ENCODE measurements at places on chromosomes 3 and 15.

DNA sequence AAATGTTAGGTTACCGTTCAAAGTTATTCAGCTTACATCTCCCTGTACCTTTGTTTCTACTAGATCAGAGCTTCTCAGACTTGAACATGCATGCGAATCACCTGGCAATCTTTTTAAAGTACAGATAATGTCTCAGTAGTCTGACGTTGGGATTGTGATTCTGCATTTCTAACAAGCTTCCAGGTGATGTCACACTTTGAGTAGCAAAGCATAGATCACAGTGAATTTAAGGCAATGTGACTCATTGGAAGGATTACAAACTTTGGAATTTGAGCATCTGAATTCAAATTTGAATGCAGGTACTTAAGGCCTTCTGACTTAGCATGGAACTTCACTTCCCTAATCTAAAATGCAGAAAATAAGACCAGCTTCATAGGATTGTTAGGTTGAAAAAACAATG lies 10.8 kb upstream of the ZMAT3 start:
- no peak for DNase-seq

GRCh38 chr15:85622221-85622831 lies 172.4 kb downstream of the KLHL25 start:
- no peak for DNase-seq

- peak; percentile 22 for DNase-seq
Measured at GRCh38 chr3:161142486-161142885, 37.3 kb upstream of the B3GALNT1 start.

DNA sequence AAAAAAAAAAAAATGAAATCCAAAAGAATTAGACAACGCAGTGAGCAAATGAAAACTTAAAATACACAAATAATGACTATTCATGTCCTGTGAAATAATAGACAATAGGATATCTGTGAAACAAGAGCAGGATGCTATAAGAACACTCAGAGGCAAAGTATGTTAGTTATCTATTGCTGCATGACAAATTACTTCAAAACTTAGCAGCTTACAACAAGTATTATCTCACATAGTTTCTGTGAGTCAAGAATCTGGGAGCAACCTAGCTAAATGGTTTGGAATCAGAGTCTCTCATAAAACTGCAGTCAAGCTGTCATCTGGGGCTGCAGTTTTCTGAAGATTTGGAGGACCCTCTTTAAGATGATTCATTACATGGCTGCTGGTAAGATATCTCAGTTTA lies 36.5 kb upstream of the ZMAT3 start:
- peak; percentile 43 for DNase-seq

- DNase-seq: peak; percentile 96
Measured at GRCh38 chr3:45092132-45093031, 53.8 kb downstream of the CDCP1 start.

Data from RPMI7951 (cell line).